Stromal cell of bone marrow (primary cell): ENCODE measurements at places on chromosomes 16 and 17.

- no peak for DNase-seq
Measured at GRCh38 chr16:76963614-76964315, 227.2 kb upstream of the MON1B start.

- no peak for DNase-seq
Measured at GRCh38 chr16:83929811-83930555, 23.1 kb upstream of the OSGIN1 start.

- DNase-seq, result no peak
Measured at GRCh38 chr16:62620275-62620674, 584.0 kb upstream of the CDH8 start.

DNA sequence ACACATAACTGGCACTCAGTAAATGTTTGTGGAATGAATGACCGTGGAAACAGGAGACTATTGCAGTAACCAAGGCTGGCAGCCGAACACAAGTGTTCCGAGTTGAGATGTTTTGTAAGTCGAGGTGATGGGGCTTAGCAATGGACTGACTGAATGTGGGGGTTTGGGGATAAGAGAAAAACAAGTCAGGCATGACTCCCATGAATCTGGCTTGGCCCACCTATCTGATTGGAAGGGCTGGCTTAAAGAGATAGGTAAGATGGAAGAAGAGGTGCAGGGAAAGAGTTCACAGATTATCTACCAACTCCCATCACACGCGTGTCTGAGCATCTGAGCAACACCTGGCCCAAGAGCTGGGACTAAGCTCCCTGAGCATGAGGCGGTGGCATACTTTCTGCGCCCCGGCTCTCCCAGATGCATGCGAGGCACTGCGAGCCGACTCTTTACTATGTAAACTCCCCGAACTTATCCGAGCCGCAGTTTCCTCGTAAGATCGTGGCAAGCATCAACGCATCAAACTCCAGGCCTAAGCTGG, 539 bp downstream of the IFT20 start:
- DNase-seq, result peak; percentile 29

DNA sequence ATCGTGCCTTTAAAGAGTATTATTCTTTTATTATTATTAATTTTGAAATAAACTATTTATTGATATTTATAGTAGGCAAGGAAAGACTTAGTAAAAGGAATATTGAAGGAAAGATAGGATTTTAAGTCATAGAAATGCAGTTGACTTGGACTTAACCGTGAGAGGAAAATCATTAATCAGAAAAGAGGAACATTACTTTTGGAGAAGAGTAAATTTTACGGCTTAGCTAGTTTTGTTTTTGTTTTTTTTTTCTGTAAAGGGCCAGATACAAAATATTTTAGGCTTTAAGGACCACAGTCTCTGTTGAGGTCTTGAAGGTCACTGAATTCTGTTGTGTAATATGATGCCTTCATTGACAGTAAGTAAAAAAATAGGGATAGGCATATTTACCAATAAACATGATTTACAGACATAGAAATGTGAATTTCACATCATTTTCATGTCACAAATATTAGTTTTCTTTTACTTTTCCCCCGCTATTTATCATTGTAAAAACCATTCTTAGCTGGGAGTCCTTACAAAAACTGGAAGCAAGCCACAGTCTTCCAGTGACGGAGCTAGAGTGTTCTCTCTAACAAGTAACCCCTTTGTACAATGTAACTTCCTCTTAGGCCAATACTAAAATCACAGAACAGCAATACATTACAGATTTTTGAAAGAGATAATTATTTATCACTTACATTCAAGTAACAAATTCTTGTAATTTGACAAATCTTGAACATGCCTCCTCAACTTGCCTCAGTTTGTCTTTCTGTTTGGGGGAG, 2.3 kb upstream of the KCNJ16 start:
- DNase-seq, result no peak

DNA sequence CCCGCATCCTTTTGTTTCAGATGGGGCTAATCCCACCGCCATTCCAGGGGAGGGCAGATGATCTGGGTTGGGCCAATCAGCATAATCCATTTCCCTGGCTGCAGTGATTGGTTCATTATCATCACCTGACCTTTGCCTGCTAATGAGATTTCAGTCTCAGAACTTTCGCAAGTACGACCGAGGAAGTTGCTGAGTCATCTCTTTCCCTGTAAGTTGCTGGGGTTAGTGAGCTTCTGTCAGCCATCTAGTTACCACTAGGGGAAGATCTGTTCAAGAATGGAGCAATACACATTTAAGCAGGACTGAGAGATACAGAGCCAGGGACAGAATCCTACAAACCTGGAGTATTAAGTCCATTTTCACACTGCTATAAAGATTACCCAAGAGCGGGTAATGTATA, 65.3 kb upstream of the NUDT7 start:
- no peak for DNase-seq

- DNase-seq, result no peak
Measured at GRCh38 chr17:32558326-32558955, 71.6 kb downstream of the CDK5R1 start.

GRCh38 chr17:71024172-71024571, 854.8 kb downstream of the KCNJ2 start:
- no peak for DNase-seq

DNA sequence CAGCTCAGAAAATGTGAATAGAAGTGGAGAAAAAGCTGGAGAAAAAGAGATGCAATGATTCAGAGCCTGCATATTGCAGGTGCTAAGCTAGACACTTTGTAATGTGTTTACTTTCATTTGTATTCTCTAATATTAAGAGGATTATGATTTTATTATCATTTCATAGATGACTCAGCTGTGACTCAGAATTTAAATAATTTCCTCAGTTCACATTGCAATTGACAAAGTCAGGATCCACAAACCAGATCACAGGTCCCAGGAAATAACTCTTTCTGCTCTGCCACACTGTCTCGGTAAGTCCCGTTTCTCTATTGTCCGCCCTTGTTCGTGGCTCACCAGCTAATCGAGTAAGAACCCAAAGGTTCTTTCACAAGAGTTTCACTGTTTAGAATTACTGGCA, 235.4 kb upstream of the MON1B start:
- no peak for DNase-seq

GRCh38 chr17:19502517-19502916, 31.1 kb upstream of the SLC47A1 start:
- DNase-seq, result no peak

- no peak for DNase-seq
Measured at GRCh38 chr17:80453126-80453997, 23.0 kb downstream of the NPTX1 start.

- DNase-seq, result no peak
Measured at GRCh38 chr17:42034059-42034458, 14.2 kb downstream of the NKIRAS2 start.

DNA sequence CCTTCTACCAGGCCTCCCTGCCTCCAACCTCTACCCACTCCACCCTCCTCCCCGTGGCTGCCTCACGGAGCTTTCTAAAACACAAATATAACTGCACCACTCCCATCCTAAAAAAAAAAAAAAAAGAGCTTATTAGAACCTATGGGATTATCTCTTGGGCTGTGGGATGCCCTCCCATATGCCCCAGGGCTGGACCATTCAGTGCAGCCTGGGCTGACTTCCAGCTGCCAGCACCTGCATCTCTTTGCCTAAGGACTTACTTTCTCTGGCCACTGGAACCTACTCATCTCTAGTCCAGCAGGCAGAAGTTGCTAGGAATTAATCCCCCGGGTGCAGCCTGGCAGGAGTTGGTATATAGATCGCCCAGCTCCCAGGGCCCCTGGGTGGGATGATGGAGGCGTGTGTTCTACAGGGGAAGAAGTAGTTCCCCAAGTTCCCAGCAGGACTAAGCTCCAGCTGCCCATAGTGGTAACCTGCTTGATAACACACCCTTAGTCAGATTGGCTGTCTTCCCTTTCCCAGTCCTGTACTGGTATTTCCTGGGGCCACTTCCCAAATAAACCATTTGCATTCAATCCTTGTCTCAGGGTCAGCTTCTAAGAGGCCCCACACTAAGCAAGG, 10.3 kb downstream of the MPP3 start:
- DNase-seq, result no peak

GRCh38 chr17:47218896-47219430, 9.8 kb downstream of the MYL4 start:
- no peak for DNase-seq

DNA sequence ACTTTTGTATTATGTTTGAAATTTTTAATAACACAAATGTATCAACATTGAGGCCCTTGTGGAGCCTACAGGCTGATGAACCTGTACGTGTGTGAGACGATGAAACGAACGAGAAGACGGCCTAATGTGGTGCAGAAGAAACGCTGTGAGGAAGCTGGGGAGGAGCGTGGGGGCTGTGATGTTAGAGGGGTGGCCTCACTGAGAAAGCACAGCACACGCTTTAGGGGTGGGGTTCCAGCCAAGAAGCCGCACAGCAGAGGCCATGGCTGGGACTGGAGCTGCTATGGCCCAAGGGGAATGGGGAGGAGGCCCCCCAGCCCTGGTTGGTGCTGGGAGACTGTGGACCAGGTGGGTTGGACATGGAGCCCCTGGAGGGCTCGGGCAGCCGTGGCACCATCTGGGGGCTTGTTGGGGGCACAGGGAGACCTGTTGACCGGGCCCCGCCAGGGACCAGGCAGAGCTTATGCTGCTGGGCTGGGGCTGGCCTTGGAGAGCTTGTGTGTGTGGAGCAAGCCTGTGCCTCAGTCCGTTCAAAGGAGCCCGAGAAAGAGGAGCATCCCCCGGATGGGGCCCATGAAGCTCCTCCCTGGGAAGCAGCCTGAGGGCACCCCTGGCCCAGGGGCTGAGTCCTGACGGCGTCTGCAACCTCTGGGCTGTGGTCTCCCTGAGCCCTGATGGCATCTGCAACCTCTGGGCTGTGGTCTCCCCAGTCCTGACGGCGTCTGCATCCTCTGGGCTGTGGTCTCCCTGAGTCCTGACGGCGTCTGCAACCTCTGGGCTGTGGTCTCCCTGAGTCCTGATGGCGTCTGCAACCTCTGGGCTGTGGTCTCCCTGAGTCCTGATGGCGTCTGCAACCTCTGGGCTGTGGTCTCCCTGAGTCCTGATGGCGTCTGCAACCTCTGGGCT, 44.7 kb downstream of the METRNL start:
- DNase-seq, result no peak

DNA sequence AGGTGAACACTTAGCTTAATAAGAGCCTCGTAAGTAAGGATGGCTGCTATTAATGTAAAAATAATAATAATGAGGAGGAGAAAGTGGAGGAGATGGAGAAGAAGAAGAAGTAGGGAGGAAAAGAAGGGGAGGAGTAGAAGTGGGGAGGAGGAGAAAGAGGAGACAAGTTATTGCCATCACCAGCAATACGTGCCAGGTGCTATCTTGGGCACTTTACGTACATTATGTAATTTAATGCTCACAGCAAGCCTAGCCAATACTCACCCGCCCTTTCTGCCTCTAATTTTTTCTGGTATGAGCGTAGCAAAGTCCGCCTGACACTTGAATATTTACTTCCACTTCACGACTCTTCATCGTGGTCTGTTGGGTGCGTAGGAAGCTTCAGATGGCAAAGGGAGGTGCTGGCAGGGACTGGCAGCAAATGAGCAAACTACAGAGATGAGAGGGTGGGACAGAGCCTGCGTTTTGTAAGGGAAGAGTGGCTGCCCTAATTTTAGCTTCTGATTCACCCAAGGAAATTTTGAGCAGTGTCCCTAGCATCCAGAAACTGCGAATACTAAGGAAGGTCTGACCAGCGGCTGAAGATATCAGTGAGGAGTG, 42.1 kb upstream of the CDH13 start:
- DNase-seq, result no peak

GRCh38 chr17:33949100-33949499, 306.0 kb upstream of the CCL2 start:
- DNase-seq, result no peak

DNA sequence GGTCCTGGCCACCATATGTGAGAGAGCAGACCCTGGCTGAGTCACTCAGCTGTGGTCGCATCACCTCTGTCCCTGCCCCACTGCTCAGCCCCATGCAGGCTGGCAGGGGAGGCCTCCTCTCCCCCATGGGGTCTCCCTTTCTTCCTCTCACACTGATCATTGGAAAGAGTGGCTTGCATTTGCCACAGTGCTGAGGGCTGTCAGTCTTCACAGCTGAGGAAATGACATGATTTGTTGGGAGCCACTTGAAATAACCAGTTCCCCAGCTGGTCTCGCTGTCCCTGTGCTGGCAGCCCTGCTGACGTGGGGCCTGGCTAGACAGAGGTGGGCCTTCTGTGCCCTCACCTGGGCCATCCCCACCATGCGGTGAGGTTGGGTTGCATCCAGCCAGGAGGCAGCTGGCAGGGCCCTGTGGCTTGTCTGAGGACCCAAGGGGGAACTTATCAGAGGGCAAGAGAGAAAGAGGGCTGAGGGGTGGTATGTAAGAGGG, 30.1 kb upstream of the MED9 start:
- no peak for DNase-seq

- DNase-seq, result no peak
Measured at GRCh38 chr16:25563700-25564099, 128.1 kb upstream of the HS3ST4 start.

GRCh38 chr16:2475413-2476344, 752 bp downstream of the TBC1D24 start:
- DNase-seq, result no peak

DNA sequence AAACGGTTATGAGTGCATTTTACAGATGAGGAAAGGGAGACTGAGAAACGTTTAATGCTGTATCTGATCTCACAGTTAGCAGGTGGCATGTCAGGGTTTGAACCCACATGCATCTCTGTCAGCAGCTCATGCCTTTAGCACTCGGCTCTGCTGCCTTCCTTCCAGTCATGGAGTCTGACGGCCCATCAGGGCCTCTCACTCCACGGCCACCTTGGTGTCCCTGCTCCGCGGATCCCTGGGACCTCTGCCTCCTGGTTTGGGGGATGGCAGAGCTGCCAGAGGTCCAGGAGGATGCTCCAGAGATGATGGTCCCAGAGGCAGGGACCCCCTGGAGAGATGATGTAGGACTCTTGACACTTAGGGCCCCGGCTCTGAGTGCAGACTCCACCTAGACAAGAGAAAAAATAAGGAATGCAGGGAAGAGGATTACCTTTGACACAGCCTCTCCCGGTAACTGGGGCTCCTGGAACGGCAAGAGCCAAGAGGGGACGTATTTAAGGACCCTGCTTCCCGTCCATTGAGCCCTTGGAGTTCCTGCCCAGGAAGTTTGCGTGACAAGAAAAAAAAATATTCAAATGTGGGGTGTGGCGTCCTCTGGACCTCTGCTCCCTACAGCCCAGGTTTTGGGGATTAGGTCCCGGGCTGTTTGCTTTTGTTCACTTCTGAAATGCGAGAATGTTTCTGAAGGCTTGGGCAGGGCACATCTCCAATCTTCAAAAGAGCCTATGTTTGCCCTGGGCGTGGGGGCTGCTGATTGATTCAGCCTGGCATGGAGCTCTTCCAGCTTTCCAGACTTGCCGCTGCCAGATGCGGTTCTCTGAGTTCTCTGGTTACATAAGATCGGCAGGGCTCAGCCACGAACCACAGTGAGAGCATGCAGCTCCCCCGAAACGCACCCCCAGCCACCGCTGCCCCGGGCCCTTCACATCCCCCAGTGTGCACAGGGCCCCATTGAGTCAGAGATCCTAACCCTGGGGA, at the start of gene ALDH3A1:
Gene ALDH3A1 (minus strand): TSS at position 470 of the 978 bp plus-strand sequence. CDS start 3,169 bp downstream, outside the sequence.
- DNase-seq, result no peak
